ENCODE measurements at places on chromosomes 12 and 14.

DNA sequence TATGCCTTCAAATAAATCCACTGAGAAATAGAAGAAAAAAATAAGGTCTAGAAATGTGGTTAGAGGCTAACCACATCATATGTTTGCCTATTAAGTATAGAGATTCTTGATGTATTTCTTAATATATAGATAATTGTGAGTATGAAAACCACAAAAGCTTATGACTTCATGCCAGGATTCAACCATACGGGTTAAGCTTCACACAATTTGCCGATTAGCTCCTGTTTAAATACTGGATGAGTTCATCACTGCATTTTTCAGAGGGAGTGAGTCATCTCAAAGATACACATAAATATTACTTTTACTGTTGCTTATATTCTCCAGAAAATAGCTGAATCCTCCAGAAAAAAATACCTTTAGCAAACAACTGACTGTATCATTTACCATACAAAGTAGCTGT, 79.6 kb downstream of the RPL10L start:
- DNase-seq, result no peak

GRCh38 chr14:102196039-102196901, 56.6 kb downstream of the WDR20 start:
- DNase-seq, result no peak

GRCh38 chr14:55536204-55536708, 43.8 kb upstream of the KTN1 start:
- DNase-seq, result no peak

DNA sequence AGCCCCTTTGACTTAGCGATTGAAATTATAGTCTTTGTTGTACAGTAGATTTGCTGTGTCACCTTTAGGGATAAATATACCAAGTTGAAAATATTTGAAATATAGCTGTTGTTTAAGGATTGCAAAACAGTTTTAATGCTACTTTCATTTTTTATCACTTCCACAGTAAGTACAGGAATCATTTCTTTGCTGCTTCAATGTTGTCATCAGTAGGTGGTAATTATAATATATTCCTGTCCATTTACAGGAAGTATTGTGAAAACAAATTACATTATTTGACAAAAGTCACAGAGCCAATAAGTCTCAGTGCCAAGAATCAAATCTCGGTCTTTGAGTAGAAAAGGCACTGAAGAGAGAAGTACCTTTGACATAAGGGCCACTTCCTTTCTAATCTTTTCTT, 342.6 kb upstream of the RGS6 start:
- no peak for DNase-seq

DNA sequence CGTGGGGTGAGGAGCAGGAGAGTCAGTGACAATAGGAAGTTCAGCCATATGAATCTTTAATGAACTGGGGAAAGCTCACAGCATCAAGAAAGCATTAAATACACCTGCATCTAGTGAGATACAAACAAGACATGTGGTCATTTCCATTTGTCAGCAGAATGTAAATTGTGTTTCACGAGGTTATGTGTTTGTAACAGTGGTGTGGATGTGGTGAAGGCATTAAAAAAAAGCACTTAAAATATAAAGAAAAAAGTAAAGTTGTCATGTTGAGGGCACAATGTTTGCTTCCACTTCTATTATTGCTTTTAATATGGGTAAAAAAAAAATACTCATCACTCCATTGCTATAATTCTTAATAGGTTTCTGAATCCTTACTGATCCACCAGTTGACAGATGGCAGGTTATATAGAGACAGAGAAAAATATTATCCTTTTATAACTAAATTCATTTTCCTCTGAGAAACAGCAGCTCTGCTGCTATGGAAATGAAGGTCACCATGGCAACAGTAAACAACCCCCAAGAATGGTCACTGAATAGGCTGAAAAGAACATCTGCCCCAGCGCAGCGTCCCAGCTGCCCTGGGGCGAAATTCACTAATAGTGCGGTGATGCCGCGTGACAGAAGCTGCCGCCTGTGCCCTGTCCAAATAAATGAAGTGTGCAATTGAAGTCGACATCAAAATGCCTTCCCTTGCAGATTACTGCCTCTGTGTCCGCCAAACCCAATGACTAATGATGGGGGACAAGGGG, 226.1 kb downstream of the FOXN3 start:
- DNase-seq, result no peak

DNA sequence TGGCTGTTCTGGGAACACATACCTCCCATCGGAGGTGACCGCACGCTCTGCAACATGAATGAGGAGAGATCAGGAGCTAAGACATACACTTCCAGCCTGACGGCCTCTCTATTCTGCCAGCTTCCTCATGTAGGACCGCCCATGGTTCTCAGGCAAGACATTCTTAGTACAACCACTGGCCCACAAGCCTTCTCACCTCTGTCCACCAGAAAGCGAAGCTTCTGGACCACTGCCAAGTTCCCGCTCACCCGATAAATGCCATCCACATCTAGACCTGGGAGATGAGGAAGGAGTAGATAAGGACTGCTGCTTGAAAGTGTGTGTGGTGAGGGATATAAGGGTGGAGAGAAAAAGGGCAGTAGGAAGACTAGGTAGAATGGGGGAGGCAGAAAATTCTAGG, 5.2 kb downstream of the ARHGAP9 start:
- no peak for DNase-seq

DNA sequence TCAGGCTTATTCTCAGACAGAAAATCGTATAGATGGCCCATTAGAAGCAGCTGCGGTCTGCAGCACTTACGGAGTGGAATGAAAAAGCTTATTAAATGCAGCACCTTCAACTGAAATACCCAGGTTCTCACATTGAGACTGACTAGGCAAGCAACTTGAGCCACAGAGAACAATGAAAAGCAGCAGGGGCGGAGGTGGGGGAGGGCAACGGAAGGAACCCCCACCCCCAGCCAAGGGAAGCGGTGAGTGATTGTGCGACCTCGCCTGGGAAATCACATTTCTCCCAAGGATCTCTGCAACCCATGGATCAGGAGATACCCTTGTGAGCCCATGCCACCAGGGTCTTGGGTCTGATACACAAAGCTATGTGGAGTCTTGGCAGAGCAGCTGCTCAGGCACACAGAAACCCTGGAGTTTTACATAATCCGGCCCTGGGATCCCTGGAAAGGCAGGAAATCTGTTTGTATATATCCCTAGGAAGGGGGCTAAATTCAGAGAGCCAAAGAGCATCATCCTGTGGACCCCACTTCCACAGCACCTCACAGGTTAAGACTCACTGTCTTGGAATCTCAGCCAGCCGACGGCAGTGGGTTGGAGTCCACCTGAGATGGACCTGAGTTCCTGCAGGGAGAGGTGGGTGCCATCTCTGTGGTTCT, 38.1 kb downstream of the PZP start:
- DNase-seq, result no peak

GRCh38 chr12:15831315-15831978, 42.3 kb upstream of the EPS8 start:
- no peak for DNase-seq

DNA sequence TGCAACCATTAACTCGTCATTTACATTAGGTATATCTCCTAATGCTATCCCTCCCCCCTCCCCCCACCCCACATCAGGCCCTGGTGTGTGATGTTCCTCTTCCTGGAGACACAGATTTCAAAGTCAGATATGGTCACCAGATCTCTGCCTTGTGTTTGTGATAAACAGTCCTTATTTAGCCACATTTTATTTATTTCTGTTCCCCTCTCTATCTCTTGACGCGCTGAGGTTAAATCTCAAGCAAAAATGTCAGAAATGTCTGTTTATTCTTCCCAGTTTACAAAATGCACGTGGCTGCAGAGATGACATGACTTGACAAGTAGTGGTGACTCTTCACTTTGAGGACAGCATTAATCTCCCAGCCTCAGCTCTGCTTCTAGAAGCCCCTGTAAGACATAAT, 11.5 kb upstream of the RASSF3 start:
- no peak for DNase-seq

- DNase-seq, result no peak
These were observed 160.1 kb downstream of the KIF26A start for GRCh38 chr14:104298458-104298857.

DNA sequence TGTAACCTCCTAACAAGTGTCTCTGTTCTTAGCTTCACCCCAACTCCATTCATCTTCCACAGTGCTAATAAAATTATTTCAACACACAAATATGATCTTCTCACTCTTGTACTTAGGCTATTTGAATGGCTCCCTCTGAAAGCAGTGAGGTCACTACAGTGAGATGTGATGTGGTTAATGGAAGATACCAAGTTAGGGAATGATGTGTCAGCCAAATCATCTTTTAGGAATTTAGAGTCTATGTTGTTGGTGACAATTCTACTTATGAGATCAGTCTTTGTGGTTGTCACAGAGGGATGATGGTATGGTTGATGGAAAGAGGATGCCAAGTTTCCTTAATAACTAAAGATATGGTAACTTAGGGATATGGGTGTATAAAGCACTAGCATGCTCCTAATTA, 57.6 kb downstream of the POLR3B start:
- no peak for DNase-seq
